Suppressor macrophage treated with lipopolysaccharide for 4 hours (primary cell): ENCODE measurements at places on chromosomes 6 and 20.

DNA sequence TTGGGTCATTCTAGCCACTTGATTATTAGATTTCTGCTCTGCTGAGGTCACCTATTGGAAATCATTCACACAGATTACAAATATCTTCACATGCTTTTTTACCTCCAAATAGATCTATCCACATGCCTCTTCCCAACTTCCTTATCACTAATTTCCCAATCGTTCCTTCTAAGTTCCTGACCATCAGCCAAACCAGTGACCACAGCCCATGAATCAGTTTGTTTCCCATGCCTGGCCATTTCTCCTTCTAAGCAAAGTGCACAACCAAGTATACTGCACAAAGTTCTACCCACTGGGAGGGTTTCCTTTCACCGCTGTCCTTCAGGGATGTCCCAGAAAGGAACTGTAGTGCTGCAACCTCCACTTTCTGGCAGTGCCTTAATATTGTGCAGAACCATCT lies 140.5 kb upstream of the SYNDIG1 start:
- DNase-seq, result no peak

- no peak for DNase-seq
Observed at GRCh38 chr6:19837511-19838441, 606 bp downstream of the ID4 start.

- DNase-seq, result peak; percentile 60
Observed at GRCh38 chr20:20754714-20755113, 42.3 kb upstream of the RALGAPA2 start.

DNA sequence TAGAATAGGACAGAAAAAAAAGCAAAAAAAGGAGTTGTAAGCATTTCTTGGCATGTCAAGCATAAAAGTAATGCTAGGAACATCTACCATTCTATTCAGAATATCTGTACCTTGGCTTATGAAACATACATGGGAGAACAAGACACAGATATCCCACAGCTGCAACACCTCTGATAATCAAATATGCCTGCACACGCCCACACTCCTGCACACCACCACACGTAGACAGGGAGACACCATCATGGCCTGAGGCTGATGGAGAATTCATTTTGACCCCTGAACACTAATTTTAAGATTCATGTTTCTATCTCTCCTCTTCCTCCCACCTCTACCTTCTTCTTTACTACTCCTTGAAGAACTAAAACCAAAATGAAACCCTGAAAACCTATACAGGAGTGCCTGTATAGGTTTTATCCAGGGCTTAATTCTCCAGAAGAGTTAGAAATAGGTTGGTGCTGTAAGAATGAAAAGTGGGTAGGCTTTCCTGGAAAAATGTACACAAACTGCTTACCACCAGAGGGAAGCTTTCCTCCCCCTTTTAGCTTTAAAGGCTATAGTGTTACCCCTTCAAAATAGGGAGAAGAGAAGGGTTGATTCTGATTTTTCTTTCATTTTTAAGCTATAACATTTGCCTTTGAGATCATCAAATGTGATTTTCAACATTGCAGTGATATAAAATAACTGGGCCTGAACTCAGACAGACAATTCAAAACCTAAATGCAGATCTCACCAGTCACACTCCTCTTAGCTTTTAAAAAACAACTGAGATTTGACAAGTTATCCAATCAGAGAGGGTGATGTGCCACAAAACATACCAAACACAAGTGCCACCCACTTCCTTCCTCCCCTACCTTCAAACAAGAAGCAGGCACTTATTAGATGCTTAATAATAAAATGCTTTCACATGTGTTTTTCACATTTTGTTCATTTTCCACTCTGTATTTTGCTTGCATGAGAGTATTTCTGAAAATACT lies 57.9 kb downstream of the ELOVL5 start:
- DNase-seq, result no peak

- no peak for DNase-seq
Observed at GRCh38 chr20:53210931-53211330, 238.8 kb downstream of the TSHZ2 start.
